Pulmonary artery endothelial cell (primary cell): ENCODE measurements at places on chromosomes 11 and 22.
A peak's percentile ranks its signal among the peaks of the same experiment; 100 is the strongest.

DNA sequence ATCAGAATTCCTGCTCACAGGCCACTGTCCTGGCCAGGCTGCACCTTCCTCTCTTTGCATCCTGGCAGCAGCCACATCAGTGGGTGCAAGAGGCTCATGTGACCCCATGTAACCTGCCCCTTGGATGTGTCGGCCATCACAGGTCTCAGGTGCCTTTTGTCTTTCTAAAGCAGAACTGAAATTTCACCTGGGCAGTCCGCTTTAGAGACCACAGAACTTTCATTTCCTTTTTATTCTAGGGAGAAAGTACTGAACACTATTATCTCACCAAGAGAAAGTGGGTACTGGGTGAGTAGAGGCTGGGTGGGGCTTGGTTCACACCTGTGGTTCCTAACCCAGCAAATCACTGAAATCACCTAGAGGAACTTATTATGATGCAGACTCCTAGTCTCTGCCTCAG is 51.7 kb upstream of the NUP160 start:
- DNase-seq = no peak

- no peak for DNase-seq
These were observed 22.0 kb upstream of the FGF4 start for GRCh38 chr11:69797156-69797555.

GRCh38 chr11:107018902-107019493 is 722 bp upstream of the GUCY1A2 start:
- peak; percentile 4 for DNase-seq

DNA sequence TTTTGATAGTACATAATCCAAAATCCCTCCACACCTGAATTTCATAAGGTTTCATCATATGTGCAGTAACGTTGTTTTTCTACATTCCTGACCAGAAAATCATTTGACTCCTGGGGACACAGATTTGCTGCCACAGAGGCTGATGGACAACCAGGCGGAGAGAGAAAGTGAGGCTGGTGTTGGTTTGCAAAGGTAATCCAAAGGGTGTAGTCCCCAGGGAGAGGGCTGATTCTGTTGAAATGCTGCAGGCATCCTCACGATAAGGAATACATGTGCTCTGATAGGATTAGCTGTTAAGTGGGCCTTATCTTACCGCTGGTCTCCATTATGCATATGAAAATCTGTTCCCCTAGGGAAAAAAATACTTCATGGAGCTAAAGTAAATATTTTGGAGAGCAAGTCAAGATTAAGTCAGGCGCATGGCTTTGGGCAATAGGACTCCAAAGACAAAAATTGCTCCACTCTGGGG is 8.1 kb downstream of the APOL6 start:
- DNase-seq = no peak

- DNase-seq = no peak
These were observed 32.1 kb downstream of the SNU13 start for GRCh38 chr22:41656556-41656955.
